ENCODE measurements at places on chromosomes 7 and 10.

DNA sequence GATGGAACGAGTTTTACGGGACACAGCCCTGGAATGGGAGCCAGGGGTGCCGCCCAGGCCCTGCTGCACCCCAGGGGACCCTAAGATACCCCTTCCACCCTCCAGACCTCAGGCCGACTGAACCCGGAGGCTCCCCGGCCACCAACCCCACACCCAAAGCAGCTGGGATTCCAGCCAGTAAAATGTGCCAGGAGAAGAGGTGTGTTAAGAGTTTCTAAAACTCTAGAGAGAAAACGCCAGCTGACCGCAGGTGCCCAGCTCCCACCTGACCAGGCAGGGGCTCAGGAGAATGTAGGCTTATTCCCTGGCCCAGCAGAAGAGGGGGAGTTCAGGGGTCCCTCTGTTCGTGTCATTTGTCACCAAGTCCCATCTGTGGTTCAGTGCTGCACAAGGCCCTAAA, 17.5 kb downstream of the NUDT1 start:
- DNase-seq, result no peak

DNA sequence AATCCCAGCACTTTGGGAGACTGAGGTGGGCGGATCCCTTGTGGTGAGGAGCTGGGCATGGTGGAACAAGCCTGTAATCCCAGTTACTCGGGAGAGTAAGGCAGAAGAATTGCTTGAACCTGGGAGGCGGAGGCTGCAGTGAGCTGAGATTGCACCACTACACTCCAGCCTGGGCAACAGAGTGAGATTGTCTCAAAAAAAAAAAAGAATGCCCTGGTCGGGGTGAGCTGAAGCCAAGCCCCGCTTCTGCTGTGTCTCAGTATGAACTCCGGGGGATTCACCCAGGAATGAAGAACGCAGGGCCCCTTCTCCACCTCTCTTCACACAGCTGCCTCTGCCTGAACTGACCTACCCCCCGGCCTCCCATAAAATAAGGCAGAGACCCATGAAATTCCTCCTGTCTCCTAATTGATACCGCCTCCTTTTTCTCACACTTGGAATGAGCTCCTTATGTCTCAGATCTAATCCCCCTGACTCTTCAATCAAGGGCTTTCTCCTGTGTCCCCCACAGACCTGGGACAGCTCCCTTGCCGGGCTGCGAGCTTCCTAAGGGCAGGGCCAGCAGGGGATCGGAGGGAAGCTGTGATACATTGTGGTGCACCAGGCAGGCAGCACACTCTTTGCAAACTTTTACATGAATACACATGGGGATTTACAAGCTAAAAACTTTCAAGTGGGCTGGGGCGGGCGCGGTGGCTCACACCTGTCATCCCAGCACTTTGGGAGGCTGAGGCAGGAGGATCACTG, 911 bp upstream of the ZP3 start:
- no peak for DNase-seq

DNA sequence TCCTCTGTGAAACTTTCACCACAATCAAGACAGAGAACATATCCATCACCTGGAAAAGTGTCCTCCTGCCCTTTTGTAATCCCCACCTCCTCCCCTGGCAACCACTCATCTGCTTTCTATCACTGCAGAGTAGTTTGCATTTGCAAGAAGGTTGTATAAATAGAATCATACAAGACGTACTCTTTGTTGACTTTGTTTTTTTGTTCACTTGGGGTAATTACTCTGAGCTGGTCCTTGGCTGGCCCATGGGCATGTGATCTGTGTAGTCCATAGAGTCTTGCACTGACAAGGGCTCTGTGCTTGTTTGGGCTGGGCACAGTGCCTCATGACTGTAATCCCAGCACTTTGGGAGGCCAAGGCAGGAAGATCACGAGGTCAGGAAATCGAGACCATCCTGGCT, 7.8 kb upstream of the HACD1 start:
- no peak for DNase-seq

GRCh38 chr10:48536156-48536500, 68.7 kb downstream of the ARHGAP22 start:
- DNase-seq, result no peak

GRCh38 chr10:102795453-102796406, 41.5 kb downstream of the CYP17A1 start:
- no peak for DNase-seq

DNA sequence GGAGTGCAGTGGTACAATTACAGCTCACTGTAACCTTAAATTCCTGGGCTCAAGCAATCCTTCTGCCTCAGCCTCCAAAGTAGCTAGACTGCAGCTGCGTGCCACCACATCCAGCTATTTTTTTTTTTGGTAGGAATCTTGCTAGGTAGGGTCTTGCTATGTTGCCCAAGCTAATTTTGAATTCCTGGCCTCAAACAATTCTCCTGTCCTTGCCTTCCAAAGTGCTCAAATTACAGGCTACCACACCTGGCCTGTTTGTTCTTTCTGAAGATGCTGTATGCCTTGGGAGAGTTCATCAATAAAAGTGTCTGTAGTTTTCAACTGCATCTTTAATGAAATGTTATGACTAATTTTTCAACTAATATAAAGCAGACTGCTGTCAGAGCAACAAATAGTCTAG, 452 bp downstream of the SAMD9 start:
- no peak for DNase-seq

GRCh38 chr10:7136016-7136415, 274.8 kb downstream of the SFMBT2 start:
- DNase-seq, result no peak

GRCh38 chr7:75937958-75938786, 23.2 kb downstream of the POR start:
- DNase-seq, result no peak

GRCh38 chr10:13117841-13118783, 18.1 kb downstream of the OPTN start:
- DNase-seq, result no peak

GRCh38 chr7:126937171-126937570, 315.6 kb downstream of the GRM8 start:
- DNase-seq, result no peak

All from activated CD8-positive, alpha-beta memory T cell treated with anti-CD3 and anti-CD28 coated beads for 1 hour (primary cell).